Activated effector memory CD4-positive, alpha-beta T cell treated with anti-CD3 and anti-CD28 coated beads, Interleukin-2, amount 50 U/mL, for 16 hours (primary cell): ENCODE measurements at places on chromosomes 7 and 10.

- no peak for DNase-seq
These were observed 178.9 kb downstream of the ADK start for GRCh38 chr10:74329873-74330272.

- no peak for DNase-seq
These were observed 534.3 kb downstream of the GRM8 start for GRCh38 chr7:126718419-126718818.

GRCh38 chr10:59072038-59072437 is 104.4 kb upstream of the PHYHIPL start:
- no peak for DNase-seq

- no peak for DNase-seq
These were observed 622.2 kb downstream of the GALNT17 start for GRCh38 chr7:71753956-71754664.

DNA sequence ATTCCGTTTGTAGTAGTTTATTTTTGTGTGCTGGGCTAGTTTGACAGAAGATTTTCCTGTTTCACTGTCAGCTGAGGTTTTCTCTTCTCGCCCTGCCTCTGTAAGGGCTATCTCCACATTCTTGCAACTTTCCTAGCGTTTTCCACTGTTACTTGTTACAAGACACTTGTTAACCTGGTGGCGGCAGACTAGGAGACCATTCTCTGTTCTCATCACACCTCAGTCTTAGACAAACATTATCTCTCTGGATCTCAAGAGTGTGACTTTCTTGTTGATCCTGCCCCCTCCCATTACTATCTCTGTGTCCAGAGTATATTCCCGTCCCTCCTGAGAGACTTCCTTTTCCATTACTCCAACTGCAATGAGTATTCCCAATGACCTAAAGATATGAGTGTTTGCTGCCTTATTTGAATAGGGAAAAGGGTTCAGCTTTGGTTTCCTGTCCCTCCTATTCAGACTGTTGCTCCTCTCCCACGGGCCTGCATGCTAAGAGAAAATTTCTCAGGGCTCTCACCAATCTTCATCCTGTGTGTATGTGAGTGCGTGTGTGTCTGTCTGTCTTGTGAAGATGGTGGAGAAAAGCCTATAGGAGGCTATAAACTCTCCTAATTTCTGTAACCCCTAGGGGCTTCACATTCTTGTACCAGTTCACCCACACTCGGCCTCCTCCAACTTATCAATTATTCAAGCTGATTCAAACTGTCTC is 722.4 kb upstream of the POT1 start:
- no peak for DNase-seq

GRCh38 chr7:105021352-105021751 is 7.3 kb downstream of the KMT2E start:
- no peak for DNase-seq

DNA sequence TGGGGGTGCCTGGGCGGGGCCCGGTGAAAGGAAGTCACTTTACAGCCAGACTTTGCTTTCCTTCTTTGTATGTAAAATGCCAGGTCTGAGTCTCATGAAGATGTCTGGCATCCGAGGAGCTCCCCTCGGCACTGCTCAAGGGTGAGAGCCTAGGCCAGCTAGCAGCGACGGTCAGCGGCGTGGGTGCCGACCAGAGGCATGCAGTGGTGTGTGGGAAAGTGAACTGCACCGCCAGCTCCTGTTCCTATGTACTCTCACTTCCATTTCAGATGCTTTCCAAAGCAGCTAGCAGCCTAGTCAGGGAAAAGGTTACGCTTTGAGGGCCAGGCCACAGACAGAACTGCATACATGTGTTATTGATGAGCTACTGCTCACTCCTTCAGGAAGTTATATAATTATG is 172.8 kb downstream of the ZMYND11 start:
- no peak for DNase-seq

GRCh38 chr10:93415693-93416092 is 66.4 kb downstream of the MYOF start:
- DNase-seq: no peak

- DNase-seq: no peak
These were observed 294.4 kb upstream of the MKI67 start for GRCh38 chr10:128420623-128421022.

- DNase-seq: peak; percentile 83
These were observed at the start of gene STOX1 for GRCh38 chr10:68826764-68827591. TSS of gene STOX1 (plus strand) at chr10:68827531. CDS start at chr10:68827624, 93 bp downstream.

- no peak for DNase-seq
These were observed 97.0 kb upstream of the AMPH start for GRCh38 chr7:38728145-38728544.

DNA sequence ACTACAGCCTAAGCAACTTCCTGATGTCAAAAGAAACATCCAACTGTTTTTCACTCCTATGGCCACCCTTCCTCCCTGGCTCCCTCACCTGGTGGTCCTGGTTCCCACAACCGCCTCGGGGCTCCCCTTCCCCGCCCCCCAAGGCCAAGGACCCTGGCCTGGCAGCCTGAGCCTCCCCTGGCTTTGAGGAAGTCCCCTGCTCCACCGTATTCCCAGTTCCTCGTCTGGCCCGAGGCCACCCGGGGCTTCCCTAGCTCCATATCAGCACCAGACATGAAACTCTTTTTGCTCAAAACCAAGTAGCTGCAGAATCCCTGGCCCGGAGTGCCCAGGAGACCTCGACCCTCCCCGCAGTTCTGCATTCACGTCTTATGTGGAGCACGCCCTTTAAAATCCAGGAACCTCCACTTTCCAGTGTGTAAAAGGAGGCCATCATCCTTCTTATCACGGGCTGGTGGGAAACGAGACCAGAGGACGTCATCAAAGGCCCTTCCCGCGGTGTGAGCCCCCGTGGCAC is 82.9 kb downstream of the PRKAG2 start:
- DNase-seq: no peak

GRCh38 chr10:86100581-86101061 is 266.0 kb downstream of the GRID1 start:
- DNase-seq: no peak

DNA sequence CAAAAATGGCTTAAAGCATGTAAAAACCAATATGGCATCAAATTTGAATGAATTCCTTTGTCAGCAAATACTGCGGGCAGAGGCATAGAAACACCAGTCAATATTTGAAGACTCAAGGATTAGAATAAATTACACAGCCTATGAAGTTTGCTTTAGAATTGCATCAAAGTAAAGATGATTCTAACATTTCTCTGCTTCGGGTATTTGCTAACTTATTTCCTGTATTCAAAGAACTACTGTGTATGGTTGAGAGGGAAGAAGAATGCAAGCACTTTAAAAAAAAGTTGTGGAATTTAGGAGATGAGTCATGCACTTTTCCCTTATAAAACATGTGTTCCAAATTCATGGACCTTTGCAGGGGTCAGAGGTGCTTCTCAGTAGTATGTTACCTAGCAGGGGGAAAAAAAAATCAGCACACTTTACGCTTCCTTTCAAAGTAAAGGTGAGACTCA is 90.1 kb downstream of the PIP4K2A start:
- DNase-seq: no peak

- DNase-seq: no peak
These were observed 10.7 kb downstream of the FGL2 start for GRCh38 chr7:77188731-77189437.

DNA sequence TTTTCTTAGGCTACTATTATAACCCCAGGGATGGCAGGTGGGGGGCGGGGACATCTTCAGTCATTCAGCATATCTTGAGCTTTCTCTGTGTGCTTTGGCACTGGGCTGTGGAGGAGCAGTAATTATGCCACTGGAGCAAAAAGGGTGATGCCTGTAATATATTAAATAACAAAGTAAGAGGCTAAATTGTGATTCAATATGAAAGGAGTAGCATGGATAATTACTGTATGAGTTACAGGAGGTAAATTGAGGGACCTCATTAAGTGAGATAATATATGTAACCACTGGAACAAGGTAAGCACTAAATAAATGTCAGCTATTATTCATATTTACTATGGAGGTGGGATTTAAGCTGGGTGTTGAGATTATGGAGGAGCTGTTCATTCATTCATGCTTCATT is 3.3 kb upstream of the STN1 start:
- DNase-seq: no peak

DNA sequence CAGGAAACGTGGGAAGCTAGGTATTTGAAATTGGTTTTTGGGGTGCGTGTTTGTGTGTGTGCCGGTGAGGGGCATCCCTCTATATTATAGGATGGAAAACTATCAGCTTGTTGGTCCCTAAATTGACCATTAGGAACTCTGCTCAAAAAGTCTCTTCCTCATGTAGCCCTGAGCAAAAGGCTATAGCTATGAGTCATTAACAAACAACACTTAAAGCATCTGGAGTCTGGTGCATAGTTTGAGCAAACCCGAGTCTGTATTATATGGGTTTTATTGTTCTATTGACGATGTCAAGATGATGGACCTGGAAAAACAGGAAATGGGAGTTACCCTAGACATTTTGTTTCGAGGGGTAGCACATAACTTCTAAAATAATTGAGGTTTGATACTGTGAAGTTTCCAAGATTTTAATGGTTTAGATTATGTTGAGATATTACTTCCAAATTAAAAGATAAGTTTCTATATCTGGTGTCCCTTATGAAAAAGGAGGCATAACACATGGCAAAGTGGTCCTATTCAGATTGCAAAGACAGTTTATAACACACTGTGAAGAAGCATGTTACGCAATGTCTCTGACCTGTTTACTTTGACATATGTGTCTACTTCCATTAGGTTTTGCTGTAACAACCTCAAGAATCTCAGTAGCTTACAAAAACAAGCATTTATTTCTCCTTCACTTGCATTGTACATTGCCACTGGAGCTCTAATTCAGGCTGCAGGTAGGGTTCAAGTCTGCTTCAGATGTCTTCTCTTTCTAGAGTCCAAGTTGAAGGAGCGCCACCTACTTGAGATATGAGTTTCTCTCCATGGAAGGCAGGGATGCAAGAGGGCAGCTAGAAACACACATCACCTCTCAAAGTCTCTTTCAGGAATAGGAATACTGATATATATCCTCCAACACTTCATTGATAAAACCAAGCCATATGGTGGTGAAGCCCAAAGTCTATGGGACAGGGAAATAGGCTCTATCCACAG is 357.7 kb downstream of the PHF14 start:
- no peak for DNase-seq

GRCh38 chr10:2137549-2138174 is 400.3 kb upstream of the ADARB2 start:
- DNase-seq: no peak

- no peak for DNase-seq
These were observed 46.4 kb downstream of the TMEM168 start for GRCh38 chr7:112743811-112744210.

GRCh38 chr7:27175626-27176523 is 1.8 kb upstream of the HOXA10 start:
- DNase-seq: peak; percentile 53

DNA sequence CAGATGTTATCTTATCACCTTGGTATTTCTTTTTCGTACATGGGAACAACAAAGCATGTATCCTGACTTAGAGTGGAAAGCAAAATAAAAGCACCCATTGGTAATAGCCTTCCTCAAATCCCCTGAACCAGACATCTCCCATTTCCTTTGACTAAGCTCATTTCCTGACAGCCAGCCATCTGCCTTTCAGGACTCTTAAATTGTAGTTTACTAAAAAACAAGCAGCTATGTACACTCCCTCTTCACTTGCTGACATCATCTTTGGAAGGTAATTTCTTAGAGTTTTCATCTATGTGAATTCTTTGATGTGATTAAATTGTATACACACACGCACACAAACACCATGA is 40.7 kb downstream of the ARL4A start:
- no peak for DNase-seq

GRCh38 chr7:86955895-86956503 is 103.5 kb downstream of the ELAPOR2 start:
- DNase-seq: no peak

DNA sequence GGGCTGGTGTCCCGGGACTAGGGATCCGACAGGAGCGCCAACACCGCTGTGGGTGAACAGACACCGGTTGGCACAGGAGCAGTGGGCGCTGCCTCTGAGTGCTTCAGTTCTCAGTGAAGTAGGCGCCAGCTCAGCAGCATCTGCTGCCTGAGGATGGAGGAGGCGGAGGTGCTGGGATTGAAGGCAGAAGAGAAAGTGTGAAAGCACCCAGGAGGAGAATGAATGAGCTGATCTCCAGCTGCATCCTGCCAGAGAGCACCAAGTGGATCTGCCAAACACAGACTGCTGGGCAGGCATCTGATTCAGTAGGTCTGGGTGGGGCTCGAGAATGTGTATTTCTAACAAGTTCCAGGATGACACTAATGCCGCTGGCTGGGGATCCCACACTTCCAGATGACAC is 74.5 kb downstream of the LANCL2 start:
- DNase-seq: no peak
